Vein endothelial cell (primary cell): ENCODE measurements at places on chromosomes 2 and 18. TPM values are rescaled to one million over a fixed set of nuclear protein-coding genes. Genes with fewer than 3 reads are reported as not detected.

B4GALT6 gene
- 11.4 and 17.1 TPM in 2 replicates for total RNA-seq

LRP1B gene
- under 0.01 TPM in 2 replicates for total RNA-seq

TMEM169 gene
- 0.48 TPM in 1 of 2 replicates, not detected in the other for total RNA-seq

COL4A4 gene
- under 0.01 TPM in 1 of 2 replicates, not detected in the other for total RNA-seq

TCF7L1 gene
- total RNA-seq = 6.2 and 8.3 TPM in 2 replicates

C18orf54 gene
- 3.9 and 7.0 TPM in 2 replicates for total RNA-seq

OXER1 gene
- not detected in 2 replicates for total RNA-seq

AGAP1 gene
- total RNA-seq = 8.8 and 13.2 TPM in 2 replicates

USP14 gene
- total RNA-seq = 22.9 and 33.2 TPM in 2 replicates

UGT1A5 gene
- not detected in 2 replicates for total RNA-seq

CDK15 gene
- not detected in 2 replicates for total RNA-seq

NTSR2 gene
- total RNA-seq = not detected in 2 replicates

STAMBP gene
- total RNA-seq = 17.7 and 18.6 TPM in 2 replicates

STPG4 gene
- total RNA-seq = 0.29 and 0.33 TPM in 2 replicates

ERMN gene
- not detected in 2 replicates for total RNA-seq

CFAP210 gene
- total RNA-seq = not detected in 2 replicates

RAB27B gene
- total RNA-seq = under 0.01 and 0.10 TPM in 2 replicates

GCKR gene
- total RNA-seq = 0.98 and 3.2 TPM in 2 replicates

DNER gene
- 0.33 and 0.67 TPM in 2 replicates for total RNA-seq

TMEM200C gene
- total RNA-seq = not detected in 2 replicates

LIPG gene
- 30.4 and 80.9 TPM in 2 replicates for total RNA-seq

SERPINB10 gene
- total RNA-seq = not detected in 2 replicates

MAP2 gene
- 23.2 and 31.7 TPM in 2 replicates for total RNA-seq

BCL2 gene
- 0.98 and 2.7 TPM in 2 replicates for total RNA-seq

AP1S3 gene
- total RNA-seq = 2.9 and 4.8 TPM in 2 replicates

C2orf78 gene
- not detected in 2 replicates for total RNA-seq

UPP2 gene
- not detected in 2 replicates for total RNA-seq

CCDC68 gene
- 1.6 and 2.3 TPM in 2 replicates for total RNA-seq

DNAJC5G gene
- total RNA-seq = 0.19 and 0.98 TPM in 2 replicates

AFF3 gene
- under 0.01 and 0.10 TPM in 2 replicates for total RNA-seq

CHRND gene
- total RNA-seq = not detected in 2 replicates

MGAT4A gene
- 65.3 and 100 TPM in 2 replicates for total RNA-seq

IGFBP2 gene
- total RNA-seq = 9.6 and 17.3 TPM in 2 replicates

GAD1 gene
- 0.33 TPM in 1 of 2 replicates, not detected in the other for total RNA-seq

ZAP70 gene
- not detected in 2 replicates for total RNA-seq

RABL2A gene
- total RNA-seq = 8.2 and 9.8 TPM in 2 replicates

RAB31 gene
- 26.8 and 33.6 TPM in 2 replicates for total RNA-seq

SF3B6 gene
- 112 and 115 TPM in 2 replicates for total RNA-seq

ACVR2A gene
- 10.1 and 12.6 TPM in 2 replicates for total RNA-seq

GPBAR1 gene
- total RNA-seq = 0.10 and 0.33 TPM in 2 replicates

HAAO gene
- not detected in 2 replicates for total RNA-seq

SULT1C4 gene
- 20.1 and 34.3 TPM in 2 replicates for total RNA-seq

MATN3 gene
- 1.4 and 2.9 TPM in 2 replicates for total RNA-seq

RFX8 gene
- 0.33 and 0.57 TPM in 2 replicates for total RNA-seq

RND3 gene
- total RNA-seq = 69.8 and 83.6 TPM in 2 replicates

SOWAHC gene
- 2.9 and 6.2 TPM in 2 replicates for total RNA-seq

CDKL4 gene
- total RNA-seq = 0.38 and 0.98 TPM in 2 replicates

CYS1 gene
- total RNA-seq = 0.33 TPM in 1 of 2 replicates, not detected in the other

ST6GAL2 gene
- total RNA-seq = 0.57 and 0.65 TPM in 2 replicates

GPR155 gene
- 0.98 and 1.4 TPM in 2 replicates for total RNA-seq
